ENCODE measurements at places on chromosomes 1 and 21.

DNA sequence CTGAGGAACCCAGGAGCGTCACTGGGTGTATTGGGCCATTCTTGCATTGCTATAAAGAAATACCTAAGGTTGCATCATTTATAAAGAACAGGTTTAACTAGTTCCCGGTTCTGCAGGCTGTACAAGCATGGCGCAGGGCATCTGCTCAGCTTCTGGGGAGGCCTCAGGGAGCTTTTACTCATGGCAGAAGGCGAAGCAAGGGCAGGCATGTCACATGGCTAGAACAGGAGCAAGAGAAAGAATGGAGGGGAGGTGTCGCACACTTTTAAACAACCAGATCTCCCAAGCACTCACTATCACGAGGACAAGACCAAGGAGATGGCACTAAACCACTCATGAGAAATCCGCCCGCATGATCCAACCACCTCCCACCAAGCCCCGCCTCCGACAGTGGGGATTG, 65.2 kb downstream of the PSMG1 start:
- DNase-seq = peak; percentile 25

GRCh38 chr1:186374303-186375151, 526 bp downstream of the TPR start:
- no peak for DNase-seq

- no peak for DNase-seq
Measured at GRCh38 chr1:36512842-36513241, 30.1 kb upstream of the CSF3R start.

DNA sequence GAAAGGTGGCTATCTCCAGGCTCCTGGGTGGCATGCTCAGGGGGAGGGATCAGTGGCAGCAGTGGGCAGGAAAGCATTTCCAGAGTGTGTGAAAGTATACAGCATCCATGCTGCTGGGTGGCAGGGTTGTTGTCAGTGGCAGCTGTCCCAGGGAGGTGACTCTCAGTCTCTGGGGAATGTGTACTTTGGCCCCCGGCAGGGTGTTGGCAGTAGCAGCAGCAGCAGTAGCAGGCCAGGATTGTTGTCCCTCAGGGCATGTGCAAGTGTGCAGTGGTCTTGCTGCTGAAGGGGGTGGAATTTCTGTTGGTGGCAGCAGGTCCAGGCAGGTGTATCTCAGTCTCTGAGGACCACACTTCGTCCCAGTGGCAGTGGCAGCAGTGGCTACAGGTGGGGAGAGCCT, 71.7 kb upstream of the GUCA2B start:
- DNase-seq = no peak

DNA sequence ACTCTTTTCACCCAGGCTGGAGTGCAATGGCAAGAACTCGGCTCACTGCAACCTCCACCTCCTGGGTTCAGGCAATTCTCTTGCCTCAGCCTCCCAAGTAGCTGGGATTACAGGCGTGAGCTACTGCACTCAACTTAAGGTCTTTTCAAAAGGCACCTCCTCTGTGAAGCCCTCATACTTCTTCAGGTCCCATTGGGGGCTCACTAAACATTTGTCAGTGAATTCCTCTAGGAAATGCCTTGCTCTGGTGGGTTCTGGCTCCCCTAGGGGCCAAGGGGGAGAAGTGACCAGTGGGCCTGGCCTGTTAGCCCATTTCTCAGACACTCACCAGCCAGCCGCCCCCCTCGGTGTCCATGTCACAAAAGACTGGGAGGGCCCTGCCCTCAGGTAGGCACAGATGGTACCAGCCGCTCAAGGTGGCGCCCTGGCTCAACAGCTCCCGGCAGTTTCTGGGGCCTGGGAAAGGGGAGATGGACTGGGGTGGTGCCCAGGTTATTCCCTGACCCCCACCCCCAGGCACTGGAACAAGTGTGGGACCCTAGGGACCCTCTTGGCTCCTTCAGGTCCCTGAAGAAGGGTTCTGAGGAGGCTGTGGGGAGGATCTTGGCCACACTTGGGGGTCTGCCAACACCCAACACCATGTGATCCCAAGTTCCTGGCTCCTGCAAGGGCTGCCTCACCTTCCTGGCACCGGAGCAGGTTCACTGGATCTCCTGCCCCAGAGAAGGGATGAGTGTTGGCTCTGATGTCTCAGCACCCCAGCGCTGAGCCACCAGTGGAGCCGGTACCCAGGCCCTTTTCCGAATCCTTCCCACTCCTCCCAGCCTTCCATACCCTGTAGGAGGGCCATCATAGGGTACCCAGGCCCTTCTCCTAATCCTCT, 1.6 kb downstream of the FCN3 start:
- DNase-seq = no peak

DNA sequence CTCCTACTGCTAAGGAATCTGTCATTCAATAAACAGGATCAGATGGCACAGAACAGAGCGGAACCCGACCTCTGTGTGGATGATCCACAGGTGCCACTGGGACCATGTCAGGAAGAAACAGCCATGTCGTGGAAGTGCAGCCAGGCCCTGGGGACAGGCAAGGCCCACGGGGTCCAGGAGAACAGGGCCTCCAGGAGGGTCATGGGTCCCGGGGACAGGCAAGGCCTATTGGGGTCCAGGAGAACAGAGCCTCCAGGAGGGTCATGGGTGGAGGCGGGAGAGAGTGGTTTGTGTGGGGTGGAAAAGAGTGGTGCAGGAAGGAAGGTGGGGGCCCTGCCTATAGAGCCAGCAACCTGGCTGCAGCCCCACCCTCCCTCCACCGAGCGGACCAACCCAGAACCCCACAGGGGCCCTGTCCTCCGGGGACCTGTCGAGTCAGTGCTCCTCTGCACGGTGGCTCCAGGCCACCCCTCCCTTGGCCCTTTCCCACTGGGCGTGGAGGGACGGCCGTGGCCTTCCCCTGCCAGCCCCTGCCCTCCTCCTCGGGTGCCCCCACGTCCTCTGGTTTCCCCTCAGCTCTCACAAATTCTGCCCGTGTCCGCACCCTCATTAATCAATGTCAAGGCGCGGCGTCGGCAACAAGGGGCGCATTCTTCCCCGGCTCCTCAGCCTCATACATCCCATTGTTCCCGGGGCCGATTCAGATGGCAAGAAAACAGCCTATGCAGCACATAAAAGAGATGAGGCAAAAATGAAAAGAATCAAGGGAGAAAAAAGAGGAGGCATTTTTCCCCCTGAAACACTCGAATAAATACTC, 146.4 kb downstream of the PRDM16 start:
- no peak for DNase-seq

- no peak for DNase-seq
Measured at GRCh38 chr1:32104127-32104526, 3.7 kb upstream of the KPNA6 start.

DNA sequence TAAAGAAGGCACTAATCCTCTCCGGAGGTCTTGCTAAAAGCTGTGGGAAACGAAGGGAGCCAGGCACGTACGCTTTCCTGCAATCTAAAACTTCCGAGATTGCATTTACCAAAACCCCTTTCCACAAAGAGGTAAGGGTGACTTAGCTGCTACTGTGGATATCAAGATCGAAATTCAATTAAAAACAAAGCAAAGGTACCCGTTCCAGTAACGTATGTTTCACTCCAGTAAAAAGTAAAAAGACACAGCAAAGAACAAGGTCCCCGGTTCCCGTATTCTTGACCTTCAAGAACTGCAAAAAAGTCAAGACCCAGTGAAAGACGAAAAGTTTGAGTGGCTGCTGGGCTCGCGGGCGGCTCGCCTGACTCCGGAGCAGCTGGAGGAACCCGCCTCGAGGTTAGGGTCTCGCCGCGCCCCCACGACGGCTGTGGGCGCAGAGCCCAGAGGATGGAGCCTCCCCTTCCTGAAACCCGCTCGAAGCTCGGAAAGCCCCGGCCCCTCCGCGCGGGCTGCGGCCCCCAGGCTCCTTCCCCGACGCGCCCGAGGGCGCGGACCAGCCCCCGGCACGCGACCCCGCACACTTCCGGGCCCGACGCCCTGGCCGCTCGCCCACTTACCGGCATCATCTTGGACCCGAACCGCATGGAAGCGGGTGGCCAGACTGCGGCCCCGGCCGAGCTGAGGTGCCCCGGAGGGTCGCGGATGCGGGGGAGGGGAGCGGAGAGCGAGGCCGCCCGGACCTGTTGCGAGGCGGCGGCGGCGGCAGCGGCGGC, 524 bp downstream of the TP53BP2 start:
- DNase-seq = peak; percentile 90

DNA sequence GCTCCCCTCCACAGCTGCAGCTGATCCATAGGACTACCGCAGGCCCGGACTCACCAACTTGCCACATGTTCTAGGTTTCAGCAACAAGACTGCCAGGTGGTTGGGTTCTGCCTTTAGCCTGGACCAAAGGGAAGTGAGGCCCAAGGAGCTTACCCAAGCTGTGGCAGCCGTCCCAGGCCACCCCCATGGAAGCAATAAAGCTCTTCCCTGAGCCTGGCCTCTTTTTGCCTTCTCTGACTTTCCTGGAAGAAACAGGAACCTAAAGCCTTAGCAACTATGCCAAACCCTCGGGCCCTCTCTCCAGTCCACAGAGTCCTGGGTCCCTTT, 2.7 kb upstream of the ARTN start:
- peak; percentile 30 for DNase-seq
